ENCODE measurements at places on chromosomes 3 and 15.

GRCh38 chr3:75687323-75687722, 23.2 kb downstream of the FRG2C start:
- no peak for DNase-seq

- no peak for DNase-seq
Observed at GRCh38 chr3:190568036-190568435, 54.2 kb downstream of the IL1RAP start.

- no peak for DNase-seq
Observed at GRCh38 chr15:82890995-82891390, 61.5 kb downstream of the HOMER2 start.

DNA sequence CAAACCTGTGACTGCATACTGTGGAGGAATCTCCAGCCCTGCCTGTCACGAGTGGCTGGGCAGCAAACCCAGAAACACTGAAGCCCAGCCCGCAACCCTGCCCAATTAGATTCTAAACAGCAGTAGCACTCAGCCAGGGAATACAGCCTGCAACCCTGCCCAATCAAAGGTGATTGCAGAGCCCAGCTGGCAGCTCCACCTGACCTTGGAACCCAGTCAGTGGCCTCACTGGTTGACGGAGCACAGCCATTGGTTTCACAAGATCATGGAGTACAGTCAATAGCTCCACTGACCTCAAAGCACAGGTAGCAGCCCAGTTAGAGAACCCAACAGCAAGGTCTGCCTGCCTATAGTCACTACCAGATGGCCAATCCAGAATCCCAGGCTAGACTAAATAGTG, 35.2 kb upstream of the MYLK start:
- DNase-seq: no peak

GRCh38 chr3:158443632-158444031, 127.4 kb upstream of the MLF1 start:
- no peak for DNase-seq

- DNase-seq: no peak
Observed at GRCh38 chr3:49009396-49009795, 2.2 kb downstream of the WDR6 start.

GRCh38 chr15:98671060-98672008, 23.0 kb downstream of the IGF1R start:
- no peak for DNase-seq

GRCh38 chr15:62133141-62133540, 31.9 kb downstream of the C2CD4B start:
- DNase-seq: no peak

GRCh38 chr15:99447497-99448371, 118.0 kb upstream of the MEF2A start:
- DNase-seq: no peak

Measured in KBM-7 (cell line).